Activated naive CD8-positive, alpha-beta T cell treated with anti-CD3 and anti-CD28 coated beads for 36 hours (primary cell): ENCODE measurements at places on chromosomes 2 and 18. TPM values are rescaled to one million over a fixed set of nuclear protein-coding genes. Genes with fewer than 3 reads are reported as not detected.

DNA sequence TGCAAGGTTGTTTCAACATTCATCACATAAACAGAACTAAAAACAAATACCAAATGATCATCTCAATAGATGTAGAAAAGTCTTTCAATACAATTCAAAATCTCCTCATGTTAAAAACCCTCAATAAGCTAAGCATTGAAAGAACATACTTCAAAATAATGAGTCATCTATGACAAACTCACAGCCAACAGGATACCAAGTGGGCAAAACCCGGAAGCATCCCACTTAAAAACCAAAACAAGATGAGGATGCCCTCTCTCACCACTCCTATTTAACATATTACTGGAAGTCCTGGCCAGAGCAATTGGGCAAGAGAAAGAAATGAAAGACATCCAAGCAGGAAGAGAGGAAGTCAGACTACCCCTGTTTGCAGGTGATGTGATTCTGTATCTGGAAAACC, 992.2 kb upstream of the PIK3C3 start:
- no peak for DNase-seq
- H3K36me3 ChIP-seq: no peaks in the 10 kb centered on the region
- H3K27ac ChIP-seq: no peak overlapping the region
- H3K27me3 ChIP-seq: no peaks in the 10 kb centered on the region

DNA sequence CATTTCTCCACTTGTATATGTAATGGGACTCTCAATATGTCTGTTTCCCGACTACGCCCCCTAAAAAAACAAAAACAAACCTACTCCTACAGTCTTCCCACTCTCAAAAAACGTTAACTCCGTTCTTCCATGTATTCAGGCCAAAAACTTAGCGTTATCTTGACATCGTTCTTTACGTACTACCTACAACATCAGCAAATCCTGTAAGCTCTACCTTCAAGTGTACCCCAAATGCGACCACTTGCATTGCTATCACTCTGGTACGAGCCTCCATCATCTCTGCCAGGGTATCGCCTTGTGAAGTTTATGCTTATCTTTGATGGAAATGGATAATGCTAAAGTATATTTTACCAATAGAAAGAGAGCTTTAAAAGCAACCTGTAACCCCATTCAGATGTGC, 479 bp downstream of the GPATCH11 start:
- H3K27ac ChIP-seq: no peak overlapping the region
- H3K4me3 ChIP-seq: no peak overlapping the region
- H3K4me1 ChIP-seq: peaks cover 39% of the 10 kb centered on the region
- no peaks in the 10 kb centered on the region for H3K27me3 ChIP-seq
- H3K36me3 ChIP-seq: peaks cover 30% of the 10 kb centered on the region
- no peak for DNase-seq

DNA sequence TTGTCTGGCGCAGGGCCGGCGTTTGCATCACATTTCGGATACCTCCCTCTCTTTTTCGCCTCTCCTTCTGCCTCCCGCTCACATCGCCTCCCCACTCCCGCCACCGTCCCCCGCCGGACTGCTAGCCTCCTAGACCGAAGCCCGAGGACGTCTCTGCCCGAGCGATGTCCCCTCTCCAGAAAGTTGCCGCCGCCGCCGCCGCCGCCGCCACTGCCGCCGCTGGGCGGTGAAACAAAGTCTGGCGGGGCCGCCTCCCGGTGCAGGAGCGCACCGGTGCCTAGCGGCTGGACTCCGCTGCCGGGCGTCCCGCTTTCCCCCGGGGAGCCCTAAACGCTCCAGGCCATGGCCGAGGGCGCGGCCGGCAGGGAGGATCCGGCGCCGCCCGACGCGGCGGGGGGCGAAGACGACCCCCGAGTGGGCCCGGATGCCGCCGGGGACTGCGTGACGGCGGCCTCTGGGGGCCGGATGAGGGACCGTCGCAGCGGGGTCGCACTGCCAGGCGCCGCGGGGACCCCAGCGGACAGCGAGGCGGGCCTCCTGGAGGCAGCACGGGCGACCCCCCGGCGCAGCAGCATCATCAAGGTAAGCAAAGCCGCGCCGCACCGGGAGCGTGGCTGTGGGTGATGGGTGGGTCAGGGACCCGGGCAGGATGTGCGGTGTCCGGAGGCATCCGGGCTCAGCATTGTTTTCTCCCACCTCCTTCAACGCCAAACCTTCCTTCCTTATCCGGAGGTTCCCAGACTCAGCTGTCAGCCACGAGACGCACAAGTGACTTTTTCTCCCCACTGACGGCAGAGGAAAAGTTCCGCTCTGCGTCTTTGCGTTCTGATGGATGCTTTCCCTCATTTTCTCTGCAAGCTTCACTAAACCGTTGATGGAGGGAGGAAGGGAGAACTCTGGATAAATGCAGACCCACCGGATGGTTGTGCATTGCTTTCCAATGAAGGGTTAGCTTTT, 643 bp downstream of the PLCL1 start:
- no peak overlapping the region for H3K27ac ChIP-seq
- DNase-seq: peak; percentile 48
- H3K36me3 ChIP-seq: no peaks in the 10 kb centered on the region
- H3K27me3 ChIP-seq: no peaks in the 10 kb centered on the region

- DNase-seq: no peak
- no peaks in the 10 kb centered on the region for H3K36me3 ChIP-seq
- H3K4me1 ChIP-seq: no peaks in the 10 kb centered on the region
Observed at GRCh38 chr2:76711490-76711889, 810.7 kb downstream of the LRRTM4 start.

Gene CCDC68
- not detected for total RNA-seq
